AML-193 (cell line): ENCODE measurements at places on chromosomes 4 and X.

DNA sequence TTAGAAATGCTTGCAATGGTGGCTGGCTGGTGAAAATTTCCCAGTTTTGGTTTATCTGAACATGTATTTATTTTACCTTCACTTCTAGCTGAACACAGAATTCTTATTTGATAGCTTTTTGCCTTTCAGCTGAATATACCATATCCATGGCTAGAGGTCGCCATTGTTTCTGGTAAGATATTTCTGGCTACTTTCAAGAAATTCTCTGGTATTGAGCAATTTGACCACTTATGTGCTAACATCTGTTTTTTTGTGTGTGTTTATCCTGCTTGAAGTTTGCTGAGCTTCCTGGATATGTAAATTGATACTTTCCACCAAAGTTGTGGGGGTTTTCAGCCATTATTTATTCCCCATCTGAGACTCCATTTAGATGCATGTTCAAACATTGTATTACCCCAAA is 75.4 kb downstream of the FBXW7 start:
- peak; percentile 84 for DNase-seq

GRCh38 chrX:132219343-132219768 is at the start of gene RAP2C:
TSS of gene RAP2C (minus strand) at chrX:132219447. CDS start at chrX:132217268, 2,179 bp downstream.
- peak; percentile 61 for DNase-seq

DNA sequence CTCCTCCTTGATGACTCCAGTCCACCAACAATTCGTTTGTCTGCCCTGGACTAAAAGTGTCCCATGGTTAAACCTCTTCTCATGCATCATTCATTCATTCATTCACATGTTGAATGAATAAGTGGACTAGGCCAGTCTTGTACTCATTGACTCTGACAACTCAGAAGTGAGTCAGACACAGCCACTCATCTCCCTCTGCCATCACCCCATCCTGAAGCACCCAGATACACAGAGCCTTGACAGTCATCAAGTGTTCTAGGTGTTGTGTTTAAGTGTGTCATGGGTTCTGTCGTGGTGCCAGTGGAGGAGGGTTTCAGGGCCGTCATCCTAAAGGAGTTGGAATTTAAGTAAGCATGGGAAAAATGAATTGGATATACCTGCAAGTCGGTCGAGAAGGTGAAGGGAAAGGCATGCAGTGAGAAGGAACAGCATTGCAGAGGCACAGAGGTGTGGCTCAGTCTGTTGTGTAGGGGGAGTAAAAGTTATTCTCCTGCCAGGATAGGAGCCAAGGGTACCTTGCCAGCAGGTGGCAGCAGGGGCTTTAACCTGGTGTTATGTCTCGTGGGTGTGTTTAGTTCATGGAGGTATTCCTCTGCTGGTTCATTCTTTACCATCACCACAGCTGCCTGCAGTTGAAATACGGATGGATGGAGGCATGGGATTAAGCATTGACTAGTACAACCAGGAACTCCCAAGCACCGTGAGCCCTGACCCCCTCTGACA is 18.3 kb downstream of the MAGED2 start:
- DNase-seq, result no peak

- DNase-seq, result peak; percentile 88
These were observed 13.4 kb upstream of the STK32B start for GRCh38 chr4:5037553-5038551.

DNA sequence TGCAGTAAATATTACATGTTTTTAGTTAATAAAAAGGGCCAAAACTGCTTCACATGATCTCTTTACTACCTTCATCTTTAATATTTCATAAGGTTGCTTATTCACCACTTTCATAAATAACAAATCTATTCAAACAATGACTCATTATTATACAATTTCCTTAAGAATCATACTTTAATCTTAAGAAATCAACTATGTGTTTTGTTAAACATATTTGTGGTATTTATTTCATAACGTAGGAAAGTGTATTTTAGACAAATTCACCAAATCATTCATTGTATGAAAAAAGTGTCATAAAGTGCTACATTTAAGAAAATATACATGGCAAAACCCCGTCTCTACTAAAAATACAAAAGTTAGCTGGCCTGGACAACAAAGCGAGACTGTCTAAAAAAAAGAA is 150.5 kb upstream of the RXFP1 start:
- no peak for DNase-seq

GRCh38 chr4:26985873-26986272 is 125.2 kb downstream of the STIM2 start:
- DNase-seq, result no peak

GRCh38 chr4:43680421-43680820 is 768.2 kb downstream of the KCTD8 start:
- DNase-seq, result no peak

GRCh38 chr4:116320859-116321258 is 764.5 kb downstream of the TRAM1L1 start:
- DNase-seq, result no peak

DNA sequence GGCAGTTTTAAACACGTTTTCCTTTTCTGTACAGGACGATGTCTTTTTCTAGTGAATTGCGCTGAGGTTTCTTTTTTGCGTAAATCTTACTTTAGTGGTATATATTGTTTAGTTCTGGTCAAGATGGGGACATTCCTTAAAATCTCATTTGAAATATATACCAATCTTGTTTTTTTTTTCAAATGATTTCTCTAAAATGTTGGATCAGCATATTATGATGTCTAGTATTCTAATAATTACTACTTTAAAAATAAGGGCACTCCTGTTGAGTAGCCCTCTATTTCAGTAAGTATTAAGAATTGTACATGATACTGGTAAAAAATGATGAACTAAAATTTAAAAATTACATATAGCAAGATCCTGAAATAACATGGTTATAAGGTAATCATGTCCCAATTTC is 224.1 kb upstream of the ARHGAP24 start:
- no peak for DNase-seq

DNA sequence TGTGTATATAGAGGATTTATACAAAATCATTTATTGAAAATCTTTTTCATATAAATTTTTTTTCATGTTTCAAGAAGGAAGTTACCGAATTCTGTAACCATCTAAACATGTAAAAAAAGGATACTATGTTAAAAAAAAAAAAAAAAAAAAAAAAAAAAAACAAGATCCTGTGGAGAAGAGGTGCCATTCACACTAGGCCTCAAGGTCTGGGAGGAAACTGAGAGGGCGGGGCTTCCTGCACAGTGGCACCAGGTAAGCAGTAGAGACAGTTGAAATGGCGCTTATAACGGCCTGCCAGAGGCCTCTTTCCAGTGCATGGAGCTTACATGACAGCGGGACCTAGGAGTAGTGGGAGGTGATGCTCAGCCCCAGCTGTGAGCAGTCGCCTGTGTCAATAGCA is 17.5 kb downstream of the TRAPPC2 start:
- no peak for DNase-seq

- DNase-seq, result no peak
These were observed 272.2 kb downstream of the DHRSX start for GRCh38 chrX:2228536-2228935.

DNA sequence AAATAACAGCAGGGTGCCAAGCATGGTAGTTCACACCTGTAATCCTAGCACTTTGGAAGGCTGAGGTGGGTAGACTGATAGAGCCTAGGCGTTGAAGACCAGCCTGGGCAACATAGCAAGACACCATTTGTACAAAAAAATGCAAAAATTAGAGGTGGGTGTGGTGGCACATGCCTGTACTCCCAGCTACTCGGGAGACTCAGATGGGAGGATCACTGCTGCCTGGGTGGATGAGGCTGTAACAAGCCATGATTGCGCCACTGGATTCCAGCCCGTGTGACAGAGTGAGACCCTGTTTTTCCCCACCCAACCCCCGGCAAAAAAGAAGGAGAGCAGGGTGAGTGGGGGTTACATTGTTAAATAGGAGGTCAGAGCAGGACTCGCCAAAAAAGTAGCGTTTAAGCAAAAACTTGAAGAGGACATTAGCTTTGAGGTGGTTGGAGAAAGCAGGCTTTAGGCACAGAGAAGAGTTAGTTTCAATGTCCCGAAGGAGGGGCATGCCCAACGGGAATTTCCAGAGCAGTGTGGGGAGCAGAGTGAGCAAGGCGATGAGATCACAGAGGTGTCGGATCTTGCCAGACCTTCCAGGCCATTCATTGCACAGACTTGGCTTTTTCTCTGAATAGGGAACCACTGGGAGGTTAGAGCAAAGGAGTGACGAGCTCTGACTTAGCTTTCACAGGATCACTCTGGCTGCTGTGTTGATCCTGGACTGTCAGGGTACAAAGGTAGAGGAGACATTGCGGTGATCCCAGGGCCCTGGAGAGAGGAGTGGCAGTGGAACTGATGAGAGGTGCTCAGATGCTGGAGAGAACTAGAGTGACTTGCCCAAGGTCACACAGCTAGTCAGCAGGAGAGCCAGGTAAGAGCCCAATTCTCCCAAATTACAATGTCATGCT is 70.6 kb downstream of the TRAPPC11 start:
- DNase-seq, result no peak

DNA sequence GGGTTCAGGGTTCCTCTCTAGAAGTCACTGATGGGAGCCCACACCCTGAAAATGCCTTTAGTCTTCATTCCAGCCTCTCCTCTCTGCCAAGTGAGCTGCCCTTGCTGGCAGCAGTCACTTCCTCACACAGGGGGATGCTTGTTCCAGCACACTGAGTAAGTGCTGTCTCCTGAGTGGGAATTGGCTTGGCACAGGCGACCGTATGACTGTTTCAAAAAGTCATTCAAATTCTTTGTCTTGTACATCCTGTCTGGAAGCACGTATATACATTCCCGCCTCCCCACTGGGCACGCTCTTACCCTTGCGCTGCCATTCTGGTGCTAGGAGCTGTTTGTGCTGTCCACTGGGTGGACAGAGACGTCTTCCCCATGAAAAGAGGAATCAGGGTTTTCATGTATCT is 40.2 kb upstream of the CD99 start:
- DNase-seq, result no peak

- no peak for DNase-seq
These were observed 50.1 kb downstream of the CENPVL3 start for GRCh38 chrX:51568586-51568985.

DNA sequence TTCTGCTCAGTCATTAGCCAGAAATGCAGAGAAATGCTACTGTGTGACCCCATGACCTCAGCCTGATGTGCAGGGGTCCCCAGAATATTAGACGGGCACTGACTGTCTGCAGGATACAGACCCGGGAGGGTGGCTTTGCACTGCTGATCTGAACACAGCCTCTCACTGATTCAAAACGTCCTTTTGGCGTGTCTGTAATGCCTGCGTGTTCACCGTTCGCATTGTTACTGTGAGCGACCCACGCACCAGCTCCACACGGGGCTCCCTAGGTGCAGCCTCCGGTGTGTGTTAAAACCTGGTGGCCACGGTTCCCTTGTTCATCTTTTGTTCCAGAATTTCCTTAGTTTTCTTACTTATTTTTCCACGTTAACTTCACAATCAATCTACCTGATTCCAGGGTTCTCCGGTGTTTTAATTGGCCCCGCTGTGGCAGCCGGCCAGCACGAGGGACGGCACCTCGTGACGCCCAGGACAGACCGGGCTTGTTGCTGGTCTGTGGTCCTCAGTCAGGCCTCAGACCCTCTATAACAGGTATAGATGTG is 32.0 kb upstream of the SPON2 start:
- DNase-seq, result no peak

- peak; percentile 71 for DNase-seq
These were observed 59.1 kb downstream of the SCD5 start for GRCh38 chr4:82739287-82740190.

DNA sequence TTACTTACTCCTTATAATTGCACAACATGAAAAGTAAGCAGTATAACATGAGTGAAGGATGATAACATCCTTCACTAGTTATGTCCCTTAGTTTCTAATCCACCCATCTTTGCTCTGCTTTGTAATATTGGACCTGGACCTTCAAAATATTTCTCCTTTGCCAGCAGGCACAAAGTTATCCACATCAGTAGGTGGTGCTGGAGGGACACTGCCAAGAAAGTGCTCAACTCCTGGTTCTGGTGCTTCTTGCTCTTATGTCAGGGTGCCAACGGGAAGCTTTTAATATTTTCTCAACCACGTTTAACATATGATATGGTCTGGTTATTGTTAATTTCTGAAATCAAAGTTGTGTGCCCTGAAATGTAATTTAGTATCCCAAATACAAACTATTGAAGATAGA is 49.1 kb downstream of the TMEM165 start:
- DNase-seq, result no peak

GRCh38 chr4:176319151-176319703 is 539 bp upstream of the SPCS3 start:
- DNase-seq, result no peak

DNA sequence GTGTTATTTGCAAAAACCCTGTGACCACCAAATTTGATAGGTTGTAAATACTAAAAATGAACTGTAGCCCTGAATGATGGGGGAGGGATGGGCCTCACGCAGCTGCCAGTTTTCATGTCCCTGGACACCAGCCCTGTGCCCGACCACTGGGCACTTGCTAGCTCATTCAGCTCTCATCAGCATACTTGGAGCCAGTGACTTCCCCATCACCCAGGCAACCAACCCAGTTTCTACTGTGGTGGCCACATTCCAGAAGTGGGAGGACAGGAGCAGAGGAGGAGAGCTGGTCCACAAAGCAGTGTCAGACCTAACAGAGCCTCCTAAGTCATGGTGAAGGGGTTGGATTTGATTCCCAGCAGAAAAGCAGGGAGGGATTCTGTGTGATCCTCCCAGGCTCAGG is 128.2 kb downstream of the CPEB2 start:
- no peak for DNase-seq

DNA sequence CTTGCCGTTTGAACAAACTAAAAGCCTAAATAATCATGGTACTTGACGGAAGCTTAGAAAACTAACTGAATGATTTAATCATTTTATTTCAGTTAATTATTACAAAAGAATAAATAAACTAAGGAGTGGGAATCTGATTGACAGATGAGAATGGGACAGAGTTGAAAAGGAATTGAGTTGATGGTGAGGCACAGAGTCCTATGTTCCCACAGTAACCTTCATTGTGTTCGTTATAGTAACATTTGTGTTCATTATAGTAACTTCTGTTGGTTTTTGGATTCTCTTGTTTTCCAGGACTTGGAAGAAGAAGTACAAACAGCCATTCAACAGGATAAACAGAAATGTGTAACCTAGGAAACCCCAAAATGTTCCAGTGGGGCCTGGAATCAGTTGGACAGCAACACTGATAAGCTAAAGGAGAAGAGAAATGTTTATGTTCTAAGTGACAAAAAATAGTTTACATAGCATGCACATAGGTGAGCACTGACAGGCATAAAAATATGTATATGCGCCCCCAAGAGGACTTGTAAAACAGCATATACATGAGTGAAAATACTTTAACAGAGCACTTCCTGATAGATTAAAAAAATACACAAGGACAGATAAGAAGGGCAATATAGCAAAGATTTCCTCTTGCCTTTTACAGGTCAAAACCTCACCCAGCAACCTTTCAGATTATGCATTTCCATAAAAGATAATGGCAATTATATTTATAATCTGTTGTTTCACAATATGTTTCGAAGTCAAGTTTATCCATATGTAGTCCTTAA is 218.6 kb upstream of the HTR2C start:
- DNase-seq, result no peak
